ENCODE measurements at places on chromosomes 1 and 21. TPM values are rescaled to one million over a fixed set of nuclear protein-coding genes. Genes with fewer than 3 reads are reported as not detected.

Gene OR2G6
- total RNA-seq, result not detected

DNA sequence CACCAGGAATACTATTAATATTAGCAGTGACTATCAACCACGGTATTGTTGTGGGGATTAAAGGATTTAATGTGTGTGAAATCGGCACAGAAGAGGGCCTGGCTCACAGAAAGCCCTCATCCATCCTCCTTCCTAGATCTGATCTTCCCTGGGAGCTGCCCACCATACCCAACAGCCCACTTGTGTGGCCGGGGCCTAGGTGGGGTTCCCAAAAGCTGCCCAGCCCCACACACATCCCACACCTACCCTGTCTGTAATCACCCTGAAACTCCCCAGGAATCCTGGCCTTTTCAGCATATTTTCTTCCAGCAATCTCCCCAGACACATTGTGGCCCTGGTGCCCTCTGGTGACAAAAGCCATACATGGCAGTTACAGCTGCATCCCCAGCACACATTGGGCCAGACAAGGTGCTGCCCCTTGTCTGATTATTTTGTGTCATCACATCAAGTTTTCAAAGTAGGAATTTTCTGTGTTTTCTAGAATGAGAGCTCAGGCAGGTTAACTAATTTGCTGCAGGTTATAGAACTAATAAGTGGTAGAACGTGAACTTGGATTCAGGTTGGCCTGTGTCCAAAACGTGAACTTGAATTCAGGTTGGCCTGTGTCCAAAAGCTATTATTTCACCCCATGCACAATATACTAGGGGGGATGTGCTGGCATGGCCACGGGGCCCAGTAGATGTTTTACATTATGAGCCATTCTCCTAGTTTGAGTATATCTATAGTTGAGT, 5.3 kb upstream of the SLC6A9 start:
- no peaks in the 10 kb centered on the region for H3K36me3 ChIP-seq
- DNase-seq, result peak; percentile 64
- no peaks in the 10 kb centered on the region for H3K27me3 ChIP-seq

Gene ANKRD13C
- total RNA-seq, result 21.5 TPM

Gene KCNA2
- total RNA-seq, result 2.5 TPM

Gene TNFRSF1B
- 3.1 TPM for total RNA-seq

Gene MYBPHL
- total RNA-seq, result 0.82 TPM

DNA sequence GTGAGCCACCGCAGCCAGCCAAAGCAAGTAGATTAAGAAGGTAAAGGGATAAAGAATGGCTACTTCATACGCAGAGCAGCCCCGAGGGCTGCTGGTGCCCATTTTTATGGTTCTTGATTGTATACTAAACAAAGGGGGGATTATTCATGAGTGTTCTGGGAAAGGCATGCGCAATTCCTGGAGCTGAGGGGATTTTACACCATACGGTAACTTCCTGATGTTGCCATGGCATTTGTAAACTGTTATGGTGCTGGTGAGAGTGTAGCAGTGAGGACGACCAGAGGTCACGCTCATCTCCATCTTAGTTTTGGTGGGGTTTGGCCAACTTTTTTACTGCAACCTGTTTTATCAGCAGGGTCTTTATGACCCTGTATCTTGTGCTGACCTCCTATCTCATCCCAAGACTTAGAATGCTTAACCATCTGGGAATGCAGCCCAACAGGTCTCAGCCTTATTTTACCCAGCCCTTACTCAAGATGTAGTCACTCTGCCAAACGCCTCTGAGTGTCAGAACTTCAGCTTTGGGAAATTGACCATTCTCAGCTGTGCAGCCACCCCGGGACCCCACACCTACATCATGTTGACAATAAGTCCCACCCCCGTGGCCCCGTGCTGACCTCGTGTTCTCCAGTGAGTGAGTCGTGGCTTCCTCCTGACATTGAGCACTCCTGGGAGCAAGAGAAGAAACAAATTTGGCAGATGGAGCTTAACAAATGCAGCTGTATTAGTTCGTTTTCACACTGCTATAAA, 149.4 kb upstream of the COL6A1 start:
- no peaks in the 10 kb centered on the region for H3K36me3 ChIP-seq
- no peaks in the 10 kb centered on the region for H3K27me3 ChIP-seq
- H3K27ac ChIP-seq, result no peak overlapping the region
- H3K4me3 ChIP-seq, result no peak overlapping the region

GRCh38 chr1:8024329-8024728, 1.8 kb downstream of the ERRFI1 start:
- H3K4me3 ChIP-seq, result peak overlapping the region; percentile 80
- H3K27me3 ChIP-seq, result peaks cover 5% of the 10 kb centered on the region
- no peak for DNase-seq
- no peaks in the 10 kb centered on the region for H3K36me3 ChIP-seq

Gene MR1
- total RNA-seq, result not detected

GRCh38 chr1:39538531-39539251, 37.9 kb downstream of the PABPC4 start:
- H3K4me1 ChIP-seq, result no peaks in the 10 kb centered on the region
- H3K36me3 ChIP-seq, result peaks cover 6% of the 10 kb centered on the region
- peak overlapping the region; percentile 68 for H3K27ac ChIP-seq

Gene TAS1R1
- not detected for total RNA-seq

Gene THBS3
- total RNA-seq, result 21.4 TPM

GRCh38 chr1:110255392-110255787, 45.3 kb downstream of the KCNC4 start:
- H3K27me3 ChIP-seq, result peaks cover 4% of the 10 kb centered on the region
- no peak overlapping the region for H3K4me3 ChIP-seq
- H3K27ac ChIP-seq, result peak overlapping the region; percentile 22
- no peaks in the 10 kb centered on the region for H3K36me3 ChIP-seq
- no peak for DNase-seq
- peaks cover 11% of the 10 kb centered on the region for H3K4me1 ChIP-seq

Gene DNAH14
- total RNA-seq, result 31.0 TPM

Gene NUP210L
- total RNA-seq, result 0.05 TPM

- DNase-seq, result no peak
- H3K4me3 ChIP-seq, result no peak overlapping the region
- peaks cover 4% of the 10 kb centered on the region for H3K36me3 ChIP-seq
- H3K4me1 ChIP-seq, result no peaks in the 10 kb centered on the region
Measured at GRCh38 chr1:94641990-94642389, 100.4 kb upstream of the F3 start.

Gene CYP4Z1
- not detected for total RNA-seq

Gene ITLN2
- not detected for total RNA-seq

- H3K36me3 ChIP-seq, result no peaks in the 10 kb centered on the region
- no peak for DNase-seq
- H3K4me3 ChIP-seq, result no peak overlapping the region
- H3K27me3 ChIP-seq, result no peaks in the 10 kb centered on the region
- peaks cover 13% of the 10 kb centered on the region for H3K4me1 ChIP-seq
- no peak overlapping the region for H3K27ac ChIP-seq
Measured at GRCh38 chr21:34836103-34836932, 167.5 kb downstream of the CLIC6 start.

Gene DCST2
- 1.3 TPM for total RNA-seq

Gene PPIAL4G
- not detected for total RNA-seq

GRCh38 chr1:221087919-221088318, 208.7 kb downstream of the HLX start:
- no peak overlapping the region for H3K27ac ChIP-seq
- H3K27me3 ChIP-seq, result peaks cover 3% of the 10 kb centered on the region
- no peaks in the 10 kb centered on the region for H3K36me3 ChIP-seq
- no peak for DNase-seq
- H3K4me3 ChIP-seq, result no peak overlapping the region
- no peaks in the 10 kb centered on the region for H3K4me1 ChIP-seq

Gene SPATC1L
- 28.1 TPM for total RNA-seq

Gene NBPF6
- total RNA-seq, result not detected

Gene BLACAT1
- 3.8 TPM for total RNA-seq

Gene PDC
- total RNA-seq, result not detected

Gene EVI5
- 24.7 TPM for total RNA-seq

Gene NEXN
- total RNA-seq, result 1.2 TPM

Gene GJA4
- total RNA-seq, result 22.3 TPM

Gene TNFRSF4
- 0.20 TPM for total RNA-seq

- H3K36me3 ChIP-seq, result no peaks in the 10 kb centered on the region
- peak overlapping the region; percentile 90 for H3K4me3 ChIP-seq
- H3K27ac ChIP-seq, result no peak overlapping the region
- no peaks in the 10 kb centered on the region for H3K27me3 ChIP-seq
- peaks cover 51% of the 10 kb centered on the region for H3K4me1 ChIP-seq
- no peak for DNase-seq
Measured at GRCh38 chr1:23530087-23530746, 816 bp downstream of the E2F2 start.

DNA sequence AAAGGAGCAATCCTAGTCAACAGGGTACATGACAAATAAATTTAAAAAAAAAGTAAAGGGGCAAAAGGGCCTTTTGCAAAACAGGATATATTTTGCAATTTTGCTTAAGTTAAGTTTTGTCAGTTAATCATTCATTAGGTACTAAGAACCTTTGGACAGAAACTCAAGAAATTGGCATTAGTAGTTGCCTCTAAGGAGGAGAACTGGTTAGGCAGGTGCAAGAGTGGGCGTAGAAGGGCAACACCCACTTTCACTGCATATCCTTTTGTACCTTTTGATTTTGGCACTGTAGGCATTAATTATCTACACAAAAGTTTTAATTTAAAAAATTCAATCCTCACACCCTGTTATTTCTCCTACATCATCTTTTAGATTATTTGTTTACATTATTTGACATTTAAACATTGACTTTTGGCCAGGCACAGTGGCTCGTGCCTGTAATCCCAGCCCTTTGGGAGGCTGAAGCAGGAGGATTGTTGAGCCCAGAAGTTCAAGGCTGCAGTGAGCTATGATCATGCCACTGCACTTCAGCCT, 4.3 kb downstream of the DDAH1 start:
- H3K4me1 ChIP-seq, result peaks cover 22% of the 10 kb centered on the region
- H3K27ac ChIP-seq, result no peak overlapping the region
- DNase-seq, result no peak
- H3K36me3 ChIP-seq, result no peaks in the 10 kb centered on the region
- peak overlapping the region; percentile 11 for H3K4me3 ChIP-seq

Gene ATXN7L2
- total RNA-seq, result 13.2 TPM

- no peak overlapping the region for H3K4me3 ChIP-seq
- no peak for DNase-seq
- H3K27ac ChIP-seq, result no peak overlapping the region
Measured at GRCh38 chr1:245704765-245705164, 550.0 kb downstream of the KIF26B start.

- no peaks in the 10 kb centered on the region for H3K4me1 ChIP-seq
- no peaks in the 10 kb centered on the region for H3K27me3 ChIP-seq
- H3K27ac ChIP-seq, result no peak overlapping the region
- DNase-seq, result no peak
- H3K4me3 ChIP-seq, result no peak overlapping the region
Measured at GRCh38 chr21:38181096-38181495, 75.7 kb upstream of the KCNJ15 start.

Gene POU3F1
- 12.1 TPM for total RNA-seq

- no peaks in the 10 kb centered on the region for H3K36me3 ChIP-seq
- peaks cover 5% of the 10 kb centered on the region for H3K4me1 ChIP-seq
- no peak overlapping the region for H3K4me3 ChIP-seq
- H3K27ac ChIP-seq, result no peak overlapping the region
Measured at GRCh38 chr1:241950390-241950789, 7.2 kb upstream of the BECN2 start.

DNA sequence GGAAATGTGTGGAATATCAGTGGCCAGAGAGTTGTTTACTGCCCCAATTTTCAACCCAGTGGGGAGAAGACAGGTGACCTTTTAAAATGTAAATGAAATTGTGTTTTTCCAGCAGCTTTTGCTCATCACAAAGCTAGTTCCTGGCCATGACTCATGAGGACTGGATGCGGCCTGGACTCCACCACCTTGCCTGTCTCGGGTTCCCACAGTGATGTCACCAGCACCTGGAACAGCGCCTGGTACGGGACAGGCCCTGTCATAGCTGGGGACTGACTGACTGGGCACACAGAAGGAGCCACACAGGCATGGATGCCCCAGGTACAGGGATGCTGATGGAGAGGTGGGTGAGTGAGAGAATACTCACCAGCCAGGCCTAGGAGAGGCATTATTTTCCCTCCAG, 277.1 kb downstream of the AJAP1 start:
- no peak for DNase-seq
- no peaks in the 10 kb centered on the region for H3K4me1 ChIP-seq
- no peak overlapping the region for H3K27ac ChIP-seq
- H3K36me3 ChIP-seq, result no peaks in the 10 kb centered on the region
- no peaks in the 10 kb centered on the region for H3K27me3 ChIP-seq

All from neural crest cell (in vitro differentiated cells).